ENCODE measurements at places on chromosomes 6 and 20.

DNA sequence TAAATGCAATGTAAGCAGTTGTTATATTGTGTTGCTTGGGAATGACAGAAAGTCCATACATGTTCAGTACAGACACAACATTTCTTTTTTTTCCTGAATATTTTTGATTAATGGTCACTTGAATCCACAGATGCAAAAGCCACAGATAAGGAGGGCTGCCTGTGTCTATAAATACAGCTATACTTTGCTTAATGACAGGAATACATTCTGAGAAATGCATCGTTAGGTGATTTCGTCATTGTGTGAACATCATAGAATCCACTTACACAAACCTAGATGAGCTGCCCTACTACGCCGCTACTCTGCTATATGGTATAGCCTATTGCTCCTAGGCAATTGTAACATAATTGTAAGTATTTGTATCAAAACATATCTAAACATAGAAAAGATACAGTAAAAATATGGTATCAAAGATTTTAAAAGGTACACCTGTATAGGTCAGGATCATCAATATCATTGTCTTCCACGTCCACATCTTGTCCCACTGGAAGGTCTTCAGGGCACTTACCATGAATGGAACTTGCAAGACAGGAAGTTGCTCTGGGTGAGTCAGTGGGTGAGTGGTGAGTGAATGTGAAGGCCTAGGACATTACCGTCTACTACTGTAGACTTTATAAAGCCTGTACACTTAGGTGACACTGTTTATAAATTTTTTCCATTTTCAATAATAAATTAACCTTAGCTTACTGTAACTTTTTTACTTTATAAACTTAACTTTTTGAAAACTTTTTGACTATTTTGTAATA is 27.9 kb upstream of the POPDC3 start:
- DNase-seq = no peak

GRCh38 chr6:52577778-52578463 is 1.1 kb upstream of the TRAM2 start:
- DNase-seq = no peak

- DNase-seq = no peak
Measured at GRCh38 chr6:134816780-134817179, 133.1 kb downstream of the ALDH8A1 start.

DNA sequence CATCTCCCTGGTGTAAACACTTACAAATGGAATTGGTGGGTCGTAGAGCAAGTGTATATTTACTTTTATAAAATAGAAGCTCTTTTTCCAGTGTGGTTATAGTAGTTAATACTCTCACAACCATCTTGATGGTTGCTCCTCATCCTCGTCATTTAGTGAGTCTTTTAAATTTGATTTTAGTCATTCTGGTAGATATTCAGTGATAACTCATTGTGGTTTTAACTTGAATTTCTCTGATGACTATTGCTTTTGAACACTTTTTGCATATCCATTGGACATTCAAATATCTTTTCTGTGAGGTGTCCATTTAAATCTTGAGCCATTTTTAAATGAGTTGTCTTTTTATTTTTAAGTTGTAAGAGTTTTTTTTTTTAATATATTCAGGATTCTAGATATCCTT is 189.2 kb upstream of the PHACTR1 start:
- no peak for DNase-seq

- DNase-seq = no peak
Measured at GRCh38 chr20:9031991-9032390, 36.9 kb upstream of the PLCB4 start.

DNA sequence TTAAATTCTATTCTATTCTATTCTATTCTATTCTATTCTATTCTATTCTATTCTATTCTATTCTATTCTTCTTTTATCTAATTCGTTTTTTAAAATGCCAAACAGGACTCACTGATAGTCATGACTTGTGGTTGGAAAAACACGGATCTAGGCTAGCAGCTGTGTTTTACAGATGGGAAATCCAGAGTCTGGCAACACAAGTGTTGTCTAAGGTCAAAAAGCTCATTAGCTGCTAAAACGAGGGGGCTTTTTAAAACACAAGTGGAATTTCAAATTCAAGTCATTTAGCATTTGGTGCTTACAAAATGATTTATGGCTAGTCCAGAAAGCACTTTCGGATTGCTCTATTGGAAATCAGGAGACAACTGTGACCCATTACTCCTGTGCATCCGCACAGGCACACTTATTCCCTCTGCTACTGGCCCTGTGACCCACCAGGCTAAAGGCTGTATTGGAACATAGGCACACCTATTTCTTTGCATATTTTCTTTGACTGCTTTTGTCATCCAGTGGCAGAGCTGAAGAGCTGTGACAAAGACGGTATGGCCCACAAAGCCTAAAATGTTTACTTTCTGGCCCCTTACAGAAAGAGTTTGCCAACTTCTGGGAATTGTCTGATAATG is 17.8 kb upstream of the MLIP start:
- DNase-seq = no peak

GRCh38 chr6:26592649-26593048 is 4.1 kb upstream of the ABT1 start:
- DNase-seq = no peak

- no peak for DNase-seq
Measured at GRCh38 chr6:156984178-156984738, 207.1 kb downstream of the ARID1B start.

DNA sequence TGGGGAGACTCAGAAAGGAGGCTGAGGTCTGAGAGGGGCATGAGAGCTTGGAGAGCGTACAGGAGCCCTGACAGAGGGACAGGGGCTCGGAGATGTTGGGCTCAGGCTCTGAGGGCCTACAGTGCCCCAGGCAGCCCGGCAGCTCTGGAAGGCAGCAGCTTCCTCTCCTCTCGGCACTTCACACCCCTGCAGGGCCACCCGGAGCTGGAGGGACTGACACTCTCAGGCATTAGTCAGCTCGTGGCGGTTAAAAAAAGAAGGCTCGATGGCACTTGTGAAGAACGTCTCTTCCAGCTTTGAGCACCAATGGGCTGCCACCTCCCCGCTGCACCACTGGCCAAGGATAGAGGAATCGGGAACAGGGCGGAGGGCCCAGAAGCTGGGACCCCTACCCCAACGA is 62.6 kb upstream of the SIRPA start:
- no peak for DNase-seq

Data from activated CD4-positive, CD25-positive, alpha-beta regulatory T cell (primary cell).